ENCODE measurements at places on chromosomes 3 and 15.
A peak's percentile ranks its signal among the peaks of the same experiment; 100 is the strongest.

DNA sequence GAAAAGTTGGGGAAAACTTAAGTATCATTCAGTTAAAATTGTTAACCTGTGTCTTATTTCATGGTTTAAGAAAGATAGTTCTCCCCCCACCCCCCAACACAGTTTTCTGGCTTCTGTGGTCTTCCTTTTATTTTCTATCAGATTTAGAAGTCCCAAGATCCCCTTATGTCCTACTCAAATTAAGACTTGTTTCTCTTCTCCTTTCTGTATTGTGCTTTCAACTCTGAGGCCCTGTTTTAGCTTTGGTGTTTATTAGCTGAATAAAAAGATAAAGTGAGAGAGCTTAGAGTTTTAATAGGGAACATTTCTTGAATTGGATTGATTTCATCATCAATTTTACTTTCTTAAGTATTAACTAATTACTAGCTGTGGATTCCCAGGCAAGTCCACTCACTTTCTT is 62.6 kb downstream of the AKAP13 start:
- DNase-seq = no peak

GRCh38 chr3:33131331-33132018 is 17.7 kb downstream of the CRTAP start:
- DNase-seq = peak; percentile 65

DNA sequence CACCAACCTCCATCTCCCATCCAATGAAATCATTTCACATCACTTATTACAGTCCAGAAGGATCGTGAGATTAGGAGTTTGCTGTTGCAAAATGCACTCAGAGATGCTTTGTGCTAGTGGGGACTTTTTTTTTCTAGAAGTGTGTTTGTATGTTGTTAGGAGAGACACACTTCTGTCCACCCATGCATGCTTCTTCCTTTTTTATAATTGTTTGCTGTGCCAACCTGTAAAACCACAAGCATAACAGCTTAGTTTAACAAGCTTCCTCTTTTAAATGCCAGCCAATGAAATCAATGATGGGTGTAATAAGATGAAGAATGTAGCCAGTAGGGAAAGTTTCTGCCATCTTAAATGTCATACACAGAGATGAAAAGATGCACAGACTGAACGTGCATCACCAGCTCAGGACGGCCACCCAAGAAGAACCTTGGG is 305.6 kb upstream of the STT3B start:
- DNase-seq = peak; percentile 90

- DNase-seq = no peak
Observed at GRCh38 chr3:55816794-55817576, 329.9 kb upstream of the WNT5A start.

- DNase-seq = no peak
Observed at GRCh38 chr3:32705232-32705631, 20.2 kb downstream of the CNOT10 start.

GRCh38 chr3:128623762-128624176 is 26.8 kb downstream of the RPN1 start:
- DNase-seq = no peak

DNA sequence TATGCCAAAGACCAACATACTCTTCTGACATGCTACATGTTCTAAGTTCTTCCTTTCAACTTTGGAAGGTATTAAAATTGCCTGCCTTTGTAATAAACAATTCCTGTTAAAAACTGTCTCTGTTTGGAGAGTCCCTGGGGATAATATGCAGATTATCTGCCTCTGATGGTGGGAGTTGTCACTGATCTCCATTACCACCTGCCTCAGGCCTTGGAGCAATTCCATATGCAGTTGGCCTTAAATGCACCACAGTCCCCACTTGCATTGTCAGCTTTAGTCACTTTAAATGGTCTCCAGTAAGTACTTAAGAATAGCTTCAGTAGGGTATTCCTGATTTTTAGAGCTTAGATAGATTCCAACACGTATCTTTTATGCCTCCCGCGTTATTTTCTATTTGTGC is 121.1 kb upstream of the GOLIM4 start:
- no peak for DNase-seq

GRCh38 chr3:33314993-33315392 is 37.8 kb downstream of the FBXL2 start:
- DNase-seq = no peak

DNA sequence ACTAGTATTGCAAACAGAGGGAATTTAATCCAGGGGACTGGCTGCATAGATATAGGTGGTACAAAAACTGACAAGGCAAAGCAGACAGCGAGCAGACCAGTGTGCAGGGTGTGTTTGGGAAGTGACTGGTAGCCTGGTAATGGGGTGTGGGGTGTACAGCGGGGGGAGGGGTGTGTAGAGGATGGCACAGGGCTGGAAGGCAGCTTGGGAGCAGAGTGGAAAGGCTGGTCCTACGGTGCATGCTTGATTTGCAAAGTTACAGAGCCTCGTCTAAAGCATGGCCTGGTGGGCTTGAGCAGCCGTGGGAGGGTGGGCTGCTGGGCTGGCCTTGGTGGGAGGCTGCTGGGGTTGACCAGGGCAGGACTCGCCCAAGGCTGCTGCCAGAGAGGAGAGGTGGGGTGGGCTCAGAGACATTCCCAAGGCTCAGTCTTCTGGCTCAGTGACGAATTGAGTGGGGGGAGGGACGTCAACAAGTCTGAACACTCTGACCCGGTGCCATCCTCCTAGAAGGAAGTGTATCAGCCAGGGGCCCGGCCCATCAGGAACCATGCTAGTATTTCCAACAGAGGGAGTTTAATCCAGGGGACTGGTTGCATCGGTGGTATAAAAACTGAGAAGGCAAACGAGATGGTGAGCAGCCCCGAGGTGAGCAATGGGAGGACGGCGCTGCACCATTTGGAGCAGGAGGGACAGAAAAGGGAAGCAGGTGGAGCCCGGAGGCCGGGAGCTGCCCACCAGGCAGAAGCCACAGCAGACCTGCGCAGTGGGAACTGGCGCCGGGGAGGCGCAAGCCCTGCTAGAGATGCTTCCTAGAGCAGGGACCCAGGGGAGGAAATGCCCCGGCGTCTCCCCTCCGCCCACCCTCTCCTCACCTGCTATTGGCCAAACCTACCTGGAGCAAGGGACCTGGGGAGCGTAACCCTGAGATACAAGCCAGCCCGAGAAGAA is 29.2 kb downstream of the CPN2 start:
- DNase-seq = no peak

DNA sequence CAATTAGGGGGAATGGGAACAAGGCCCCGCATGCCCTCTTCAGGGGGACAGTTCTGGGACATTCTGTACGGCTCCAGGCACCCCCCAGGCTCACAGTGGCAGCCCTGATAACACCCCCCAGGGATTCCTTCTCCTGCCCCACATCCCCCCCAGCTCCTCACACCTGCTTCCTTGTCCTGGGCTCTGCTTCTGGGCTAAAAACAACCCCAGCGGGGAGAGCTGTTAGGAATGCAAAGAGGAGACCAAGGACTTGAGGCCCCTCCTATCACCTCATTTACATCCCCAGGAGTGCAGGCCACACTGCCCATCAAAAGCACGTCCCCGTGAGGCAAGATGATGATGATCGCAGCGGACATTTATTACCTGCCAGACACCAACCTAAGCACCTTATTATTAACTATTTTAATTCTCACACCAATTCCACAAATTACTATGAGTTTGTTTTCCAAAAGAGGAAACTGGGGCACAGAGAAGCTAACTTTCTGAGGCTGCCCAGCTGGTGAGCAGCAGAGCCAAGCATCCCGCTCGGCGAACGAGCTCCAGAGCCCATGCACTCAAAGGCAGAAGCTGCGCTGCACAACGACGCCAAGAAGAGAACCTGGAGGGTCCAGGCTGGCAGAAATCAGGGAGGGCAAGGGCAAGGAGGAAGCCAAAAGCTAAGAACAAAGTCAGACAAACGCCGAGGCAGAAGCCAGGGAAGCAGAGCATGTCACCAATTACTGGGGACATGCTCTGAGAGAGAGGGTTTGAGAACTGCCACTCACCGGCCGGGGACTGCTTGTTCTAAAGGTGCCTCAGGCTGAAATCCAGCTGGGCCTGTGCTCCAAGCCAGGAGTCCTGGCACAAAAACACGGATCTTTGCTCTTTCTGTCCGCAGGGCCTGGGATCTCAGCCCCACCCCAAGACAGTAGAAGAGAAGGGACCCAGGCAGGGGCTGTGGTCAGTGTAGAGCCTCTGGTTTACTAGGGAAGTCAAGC is 76.2 kb upstream of the NSMCE3 start:
- DNase-seq = no peak

DNA sequence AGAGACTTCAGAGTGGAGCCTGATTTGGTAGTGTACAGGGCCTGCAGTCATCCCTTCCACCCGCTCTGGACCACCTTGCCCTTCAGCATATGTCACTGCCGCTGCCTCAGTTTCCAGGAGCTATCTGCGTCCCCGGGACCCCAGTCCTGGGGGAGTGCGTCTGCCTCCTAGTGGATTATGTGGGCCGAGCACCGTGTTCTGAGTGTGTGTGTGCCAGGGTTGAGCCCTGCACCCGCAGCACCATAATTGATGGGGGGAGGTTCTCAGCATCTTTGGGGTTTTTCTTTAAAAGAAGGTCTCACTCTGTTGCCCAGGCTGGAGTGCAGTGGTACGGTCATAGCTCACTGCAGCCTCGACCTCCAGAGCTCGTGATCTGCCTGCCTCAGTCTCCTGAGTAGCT is 33.6 kb downstream of the CD276 start:
- DNase-seq = no peak

GRCh38 chr3:177452831-177453450 is 255.7 kb upstream of the TBL1XR1 start:
- no peak for DNase-seq

GRCh38 chr15:58361273-58361759 is 70.5 kb upstream of the LIPC start:
- DNase-seq = no peak

GRCh38 chr3:145943952-145944351 is 217.0 kb downstream of the PLOD2 start:
- no peak for DNase-seq

DNA sequence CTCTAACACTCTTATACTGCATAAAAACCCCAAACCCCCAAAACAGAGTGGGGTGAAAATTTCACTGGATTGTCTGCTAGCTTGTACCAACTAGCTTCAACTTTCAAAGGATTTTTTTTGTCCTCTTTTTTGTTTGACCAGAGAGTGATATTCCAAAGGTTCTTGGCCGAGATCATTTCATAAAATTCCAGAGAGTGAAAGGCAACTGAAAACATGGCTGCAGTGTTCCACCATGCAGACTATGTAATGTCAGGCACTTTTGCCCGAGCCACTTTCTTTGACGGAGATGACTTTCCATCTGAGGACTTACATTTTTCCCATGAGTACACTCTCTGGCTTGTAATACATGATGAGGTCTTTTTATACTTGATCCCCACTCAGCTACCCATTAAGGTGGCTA is 107.5 kb downstream of the TIGIT start:
- no peak for DNase-seq

- peak; percentile 76 for DNase-seq
Observed at GRCh38 chr15:89177633-89178306, 43.6 kb downstream of the RLBP1 start.

DNA sequence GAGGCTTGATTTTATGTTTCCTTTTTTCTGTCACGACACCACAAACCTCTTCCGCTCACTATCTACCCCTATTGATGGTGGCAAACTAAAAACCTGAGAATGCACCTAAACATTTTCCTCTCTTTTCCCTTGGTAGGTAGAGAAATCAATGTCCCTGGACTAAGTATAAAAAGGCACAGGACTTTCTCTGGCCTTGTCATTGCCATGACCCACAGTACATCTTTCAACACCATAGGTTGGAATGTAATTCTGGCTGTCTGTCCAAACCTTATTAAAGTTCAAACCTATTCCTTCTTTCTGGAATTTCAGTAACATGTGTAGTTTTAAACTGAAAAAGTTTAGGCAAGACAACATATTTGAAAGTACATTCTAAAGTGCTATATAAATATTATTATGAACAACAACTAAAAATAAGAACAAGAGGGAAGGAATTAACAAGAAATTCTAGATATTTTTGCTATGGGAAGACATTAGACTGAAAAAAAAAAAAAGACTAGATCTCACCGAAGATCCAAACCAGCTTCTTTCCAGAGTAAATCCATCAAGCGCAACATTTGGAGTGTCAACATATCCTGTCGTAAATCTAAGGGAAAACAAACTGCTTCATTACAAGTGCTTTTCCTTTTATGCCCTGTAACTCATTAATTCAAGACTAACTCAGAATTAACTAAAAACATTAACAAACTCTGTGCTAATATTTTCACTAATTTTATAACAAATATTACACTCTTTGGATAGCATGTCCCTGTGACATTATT is 73.1 kb downstream of the FAIM start:
- no peak for DNase-seq

- DNase-seq = no peak
Observed at GRCh38 chr15:84761607-84762131, 13.3 kb downstream of the ZNF592 start.

GRCh38 chr15:78929536-78930264 is 15.1 kb downstream of the CTSH start:
- DNase-seq = no peak

- DNase-seq = no peak
Observed at GRCh38 chr3:46304739-46305138, 49.2 kb upstream of the CCR2 start.

GRCh38 chr3:100252001-100252400 is 8.8 kb upstream of the TBC1D23 start:
- DNase-seq = no peak

- no peak for DNase-seq
Observed at GRCh38 chr3:28576614-28577200, 228.1 kb upstream of the AZI2 start.

GRCh38 chr3:124558991-124559845 is 171.0 kb upstream of the UMPS start:
- no peak for DNase-seq

DNA sequence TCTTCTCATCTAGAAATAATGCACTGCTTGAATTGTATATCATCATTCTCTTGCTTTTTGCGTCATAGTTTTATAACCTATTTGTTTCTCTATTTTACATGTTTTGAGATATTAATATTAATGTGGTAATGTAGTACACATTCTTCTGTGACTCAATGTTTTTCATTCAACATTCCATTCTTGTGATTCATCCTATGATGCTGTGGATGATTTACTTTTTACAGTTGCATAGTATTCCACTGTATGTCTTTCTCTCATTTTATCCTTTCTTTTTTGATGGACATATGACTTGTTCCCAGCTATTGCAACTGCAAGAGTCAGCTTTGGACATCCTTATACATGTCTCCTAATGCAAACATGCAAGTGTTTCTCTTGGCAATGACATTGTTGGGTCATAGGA is 20.6 kb upstream of the VEPH1 start:
- no peak for DNase-seq

DNA sequence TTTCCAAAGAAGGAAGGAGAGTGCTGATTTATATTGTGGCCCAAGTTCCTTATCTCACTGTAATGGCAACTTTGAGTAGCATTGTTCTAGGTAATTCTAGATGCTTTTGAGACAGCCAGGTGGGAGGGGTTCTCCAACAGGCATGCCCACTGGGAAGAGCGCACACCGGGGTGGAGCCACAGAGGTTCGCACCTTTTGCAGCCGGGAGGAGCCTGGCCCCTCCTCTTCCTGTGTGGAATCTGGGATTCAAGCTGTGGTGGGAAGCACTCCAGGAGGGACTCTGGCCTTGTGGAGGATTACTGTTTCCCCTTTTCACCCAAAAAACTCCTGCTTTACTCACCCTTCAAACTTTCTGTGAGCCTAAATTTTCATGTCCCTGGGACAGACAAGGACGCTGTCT is 53.1 kb downstream of the CFAP20DC start:
- no peak for DNase-seq

All from Kasumi-1 (cell line).